WTC11 (cell line): ENCODE measurements at places on chromosomes 11 and 22.
A peak's percentile ranks its signal among the peaks of the same experiment; 100 is the strongest.

- no peak for DNase-seq
Observed at GRCh38 chr22:45628515-45628914, 43.1 kb upstream of the ATXN10 start.

DNA sequence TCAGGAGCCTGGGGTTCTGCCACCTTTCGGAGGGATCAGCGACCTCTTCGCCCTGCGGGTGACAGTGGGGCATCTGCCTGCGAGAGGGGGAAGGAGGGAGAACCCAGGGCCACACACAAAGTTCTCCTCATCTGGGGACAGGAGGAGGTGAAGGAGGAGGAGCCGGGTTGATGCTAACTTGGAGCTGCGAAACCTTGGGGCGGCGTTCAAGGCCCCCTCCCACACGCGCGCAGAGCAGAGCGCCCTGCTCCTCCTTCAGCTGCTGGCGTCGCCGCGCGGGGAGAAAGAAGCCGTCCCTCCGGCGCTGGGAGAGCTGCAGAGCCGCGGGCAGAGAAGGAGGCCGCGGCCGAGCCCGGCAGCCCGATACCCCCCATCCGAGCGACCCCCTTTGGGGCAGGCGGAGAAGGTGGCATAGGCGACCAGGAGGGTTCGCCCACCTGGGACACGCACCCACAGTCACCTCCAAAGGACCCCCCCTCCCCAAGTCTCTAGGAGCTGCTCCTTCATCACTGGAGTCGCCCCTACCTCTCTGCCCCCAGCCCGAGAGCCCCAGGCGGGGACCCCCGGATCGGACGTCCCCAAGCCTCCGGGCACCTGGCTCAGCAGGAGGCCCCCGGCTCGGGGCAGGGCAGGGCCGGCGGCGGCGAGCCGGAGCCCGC lies at the start of gene RASD2:
Gene RASD2, plus strand, starts transcription at position 237 of the 659 bp plus-strand sequence. CDS start 5,979 bp downstream, outside the sequence.
- peak; percentile 56 for DNase-seq

DNA sequence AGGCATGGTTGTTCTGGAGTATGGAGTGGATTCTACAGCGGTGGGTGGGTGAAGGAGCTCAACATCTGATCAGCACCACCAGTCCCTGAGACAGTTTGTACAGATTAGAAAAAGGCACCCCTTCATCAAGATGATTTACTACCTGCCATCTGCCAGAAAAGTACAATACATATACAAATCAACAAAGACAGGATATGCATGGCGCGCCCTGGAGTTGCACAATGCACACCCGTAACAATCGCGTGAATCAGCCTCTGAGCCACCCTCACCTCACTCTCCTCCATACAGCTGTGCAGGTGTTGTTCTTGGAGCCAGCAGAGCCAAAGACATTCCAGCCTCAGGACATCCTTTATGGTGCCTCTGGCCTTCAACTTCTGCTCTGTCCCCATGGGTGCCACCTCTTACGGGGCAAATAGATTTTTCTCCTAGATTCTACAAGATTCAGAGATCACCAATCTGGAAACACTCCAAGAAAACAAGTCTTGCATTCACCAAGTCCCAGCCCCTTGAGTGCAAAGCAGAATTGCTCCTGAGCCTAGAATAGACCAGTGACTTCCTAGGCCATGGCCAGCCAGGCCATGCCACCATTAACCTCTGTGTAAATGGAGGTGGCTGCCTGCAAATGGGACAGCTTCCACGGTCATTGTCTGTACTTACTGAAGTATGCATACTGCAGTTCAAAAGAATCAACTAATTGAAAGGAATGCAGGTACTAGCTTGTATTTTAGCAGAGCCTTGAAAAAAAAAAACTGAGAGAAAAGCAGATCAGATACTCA lies 490.9 kb downstream of the SOX6 start:
- no peak for DNase-seq

GRCh38 chr11:61021661-61022212 lies 50.3 kb downstream of the CD6 start:
- DNase-seq = peak; percentile 83

GRCh38 chr22:16914006-16914405 lies 88.8 kb upstream of the XKR3 start:
- DNase-seq = no peak

GRCh38 chr11:74033046-74033445 lies 24.2 kb upstream of the UCP3 start:
- no peak for DNase-seq

- DNase-seq = no peak
Observed at GRCh38 chr11:134382257-134382656, 29.8 kb downstream of the B3GAT1 start.

DNA sequence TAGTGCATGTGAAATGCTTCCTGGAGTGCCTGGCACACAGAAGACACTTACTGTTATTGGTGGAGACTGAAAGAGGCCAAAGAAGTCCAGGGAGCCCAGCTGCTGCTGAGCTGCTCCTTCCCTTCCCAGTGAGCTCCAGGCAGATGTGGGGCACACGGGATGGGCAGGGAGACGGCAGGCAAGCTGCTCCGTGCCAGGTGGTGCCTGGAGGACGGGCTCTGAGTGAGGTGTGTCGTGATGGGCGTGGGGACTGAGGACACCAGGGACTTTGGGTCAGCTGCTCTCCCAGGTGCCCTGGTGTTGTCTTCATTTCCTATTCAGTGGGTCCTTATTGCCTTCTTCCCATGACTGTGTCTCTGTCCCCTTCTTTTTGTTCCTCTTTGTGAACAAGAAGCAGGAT lies 19.5 kb downstream of the TAB1 start:
- DNase-seq = no peak

GRCh38 chr11:96648991-96649390 lies 259.2 kb downstream of the JRKL start:
- DNase-seq = no peak

- no peak for DNase-seq
Observed at GRCh38 chr22:32686354-32686753, 115.2 kb upstream of the TIMP3 start.

- no peak for DNase-seq
Observed at GRCh38 chr11:128708660-128709059, 14.8 kb downstream of the FLI1 start.

- DNase-seq = no peak
Observed at GRCh38 chr22:48840112-48840949, 987.3 kb downstream of the BRD1 start.

DNA sequence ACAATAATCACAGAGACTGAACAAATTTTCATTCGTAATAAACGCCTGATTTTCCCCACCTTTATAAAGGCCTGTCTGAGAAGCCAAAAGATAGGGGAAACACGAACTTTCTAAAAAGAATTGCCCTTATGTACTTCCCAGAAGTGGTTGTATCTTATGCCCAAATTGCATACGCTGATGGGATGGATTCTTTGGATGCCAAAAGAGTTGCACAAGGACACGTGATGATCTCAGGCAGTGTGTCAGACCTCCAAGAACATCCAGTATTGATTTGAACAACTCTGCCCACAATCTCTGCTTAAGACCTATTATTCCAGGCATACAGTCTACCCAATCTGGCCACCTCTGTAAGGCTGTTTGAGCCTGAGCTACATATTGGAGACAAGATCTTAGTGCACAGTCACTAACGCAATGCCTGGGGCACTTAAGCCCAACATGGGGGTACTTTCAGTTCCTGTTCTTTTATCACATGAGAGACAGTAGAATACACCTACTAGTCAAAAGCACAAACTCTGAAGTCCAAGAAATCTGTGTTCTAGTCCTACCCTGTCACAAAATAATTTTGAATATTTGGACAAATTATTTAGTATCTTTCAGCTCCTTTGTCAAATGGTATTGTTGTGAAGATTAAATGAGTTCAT lies 38.9 kb downstream of the OR10A6 start:
- DNase-seq = no peak

DNA sequence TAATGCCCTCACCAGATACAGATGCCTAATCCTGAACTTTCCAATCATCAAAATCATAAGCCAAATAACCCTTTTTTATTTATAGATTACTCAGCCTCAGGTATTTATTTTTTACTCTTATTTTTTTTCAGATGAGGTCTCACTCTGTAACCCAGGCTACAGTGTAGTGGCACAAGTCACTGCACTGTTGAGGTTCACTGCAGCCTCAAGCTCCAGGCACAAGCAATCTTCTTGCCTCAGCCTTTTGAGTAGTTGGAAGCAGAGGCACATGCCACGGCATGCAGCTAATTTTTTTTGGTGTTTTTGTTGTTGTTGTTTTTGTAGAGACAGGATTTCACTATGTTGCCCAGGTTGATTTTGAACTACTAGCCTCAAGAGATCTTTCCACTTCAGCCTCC lies 49.5 kb downstream of the TTC28 start:
- no peak for DNase-seq

- DNase-seq = no peak
Observed at GRCh38 chr11:72721689-72722049, 30.5 kb downstream of the ARAP1 start.

- DNase-seq = no peak
Observed at GRCh38 chr11:60390419-60390818, 5.8 kb upstream of the MS4A14 start.

GRCh38 chr11:92687724-92688123 lies 281.7 kb upstream of the MTNR1B start:
- no peak for DNase-seq

DNA sequence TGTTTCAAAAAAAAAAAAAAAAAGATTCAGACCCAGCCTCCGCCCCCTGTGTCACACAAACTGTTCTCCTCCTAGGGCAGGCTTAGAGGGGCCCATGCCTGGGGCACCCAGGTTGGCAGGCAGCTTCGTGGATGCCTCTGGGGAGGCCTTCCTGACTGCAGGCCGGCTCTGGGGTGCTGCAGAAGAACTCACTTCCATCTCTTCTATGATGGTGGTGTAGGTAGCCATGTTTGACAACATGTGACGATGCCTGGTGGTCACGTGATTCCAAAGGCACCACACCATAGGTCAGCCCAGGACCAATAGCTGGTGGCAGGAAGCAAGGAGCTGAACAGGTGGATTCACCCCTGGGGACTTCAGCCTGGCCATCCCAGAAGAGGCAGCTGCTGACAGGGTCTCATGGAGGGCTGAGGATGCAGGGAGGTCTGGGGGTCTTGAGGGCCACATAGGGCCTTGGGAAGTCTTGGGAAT lies 24.1 kb upstream of the CELSR1 start:
- peak; percentile 64 for DNase-seq

GRCh38 chr11:131894615-131895544 lies 524.5 kb downstream of the NTM start:
- no peak for DNase-seq

- DNase-seq = no peak
Observed at GRCh38 chr11:44623731-44624491, 58.4 kb downstream of the CD82 start.

GRCh38 chr22:33984211-33984610 lies 63.9 kb upstream of the LARGE1 start:
- DNase-seq = no peak

DNA sequence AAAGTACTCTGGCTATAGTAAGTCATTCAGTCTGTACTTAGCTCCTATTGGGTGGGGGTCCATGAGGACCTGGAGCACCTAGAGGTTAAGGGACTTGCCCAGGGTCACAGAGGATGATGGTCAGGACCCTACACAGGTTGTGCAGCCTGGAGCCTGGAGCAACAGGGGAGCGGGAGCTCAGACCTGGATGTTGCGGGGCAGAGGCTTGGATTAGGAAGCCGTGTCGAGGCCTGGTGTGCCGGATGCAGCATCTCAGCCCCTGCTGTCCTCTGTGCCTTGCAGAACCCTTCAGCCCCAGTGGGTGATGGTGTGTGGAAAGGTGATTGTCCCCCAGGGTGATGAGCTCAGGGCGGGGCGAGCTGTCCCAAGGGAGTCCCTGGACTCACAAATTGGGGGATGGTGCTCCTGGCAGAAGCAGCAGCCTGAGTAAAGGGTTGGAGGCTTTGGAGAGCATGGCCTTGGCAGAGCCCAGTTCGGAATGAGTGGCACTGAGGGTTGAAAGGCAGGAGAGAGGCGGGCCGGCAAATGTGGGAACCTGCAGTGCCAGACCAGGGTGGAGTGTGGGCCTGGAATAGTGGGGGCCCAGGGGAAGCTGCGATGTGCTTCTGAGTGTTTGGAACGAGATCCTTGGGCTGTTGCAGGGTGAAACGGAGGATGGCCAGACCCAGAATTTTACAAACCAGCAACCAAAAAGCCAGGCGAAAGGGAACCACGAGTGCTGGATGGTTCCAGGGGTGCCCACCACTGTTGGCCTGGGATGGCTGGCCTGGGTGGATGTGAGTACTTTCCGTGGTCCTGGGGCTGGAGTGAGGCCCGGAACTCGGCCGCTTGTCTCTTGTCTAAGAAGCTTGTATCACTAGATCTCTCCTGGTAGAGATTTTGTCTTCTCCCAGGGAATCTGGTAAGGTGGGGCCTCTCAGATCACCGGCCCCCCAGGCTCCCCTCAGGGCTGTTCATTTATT lies 2.9 kb downstream of the TPCN2 start:
- DNase-seq = no peak

GRCh38 chr11:117638911-117639543 lies 158.0 kb downstream of the DSCAML1 start:
- no peak for DNase-seq

GRCh38 chr22:25490896-25491295 lies 73.6 kb upstream of the GRK3 start:
- DNase-seq = no peak

DNA sequence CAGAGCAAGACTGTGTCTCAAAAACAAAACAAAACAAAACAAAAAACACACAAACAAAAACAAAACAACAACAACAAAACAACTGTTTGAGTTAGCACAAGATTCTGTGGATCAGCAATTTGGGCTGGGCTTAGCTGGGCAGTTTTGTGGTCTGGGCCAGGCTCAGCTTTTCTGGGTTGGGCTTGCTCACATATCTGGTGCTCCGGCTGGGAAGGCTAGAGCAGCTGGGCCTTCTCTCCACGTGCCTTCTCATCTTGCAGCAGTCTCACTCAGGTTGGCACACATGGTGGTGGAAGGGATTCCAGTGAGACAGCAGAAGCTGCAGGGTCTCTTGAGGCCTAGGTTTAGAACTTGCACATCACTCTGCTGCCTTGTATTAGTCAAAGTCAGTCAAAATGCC lies 35.7 kb downstream of the EIF3F start:
- no peak for DNase-seq

DNA sequence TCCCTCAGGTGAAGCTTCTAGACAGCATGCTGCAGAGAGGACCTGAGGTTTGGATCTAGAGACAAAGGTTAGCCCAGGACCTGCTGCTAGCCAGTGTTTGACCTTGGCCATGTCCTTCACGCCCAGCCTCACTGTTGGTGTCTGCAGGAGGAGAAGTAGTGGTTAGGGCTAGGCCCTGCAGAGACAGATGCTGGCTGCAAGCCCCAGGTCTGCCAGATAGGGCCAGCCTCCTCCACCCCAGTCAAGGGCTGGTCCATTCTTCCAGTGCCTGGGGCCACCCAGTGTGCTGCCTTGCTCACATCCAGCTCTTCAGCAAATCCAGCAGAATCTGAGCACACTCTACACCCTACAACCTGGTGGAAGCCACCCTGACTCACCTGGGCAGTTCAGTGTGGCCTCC lies 21.5 kb upstream of the MIEF1 start:
- no peak for DNase-seq

GRCh38 chr11:79428406-79428805 lies 12.4 kb downstream of the TENM4 start:
- DNase-seq = no peak

GRCh38 chr22:49371325-49372110 lies 456.2 kb downstream of the BRD1 start:
- peak; percentile 2 for DNase-seq

- DNase-seq = no peak
Observed at GRCh38 chr22:33796494-33796893, 123.8 kb downstream of the LARGE1 start.
